ENCODE measurements at places on chromosomes 1 and 21.

GRCh38 chr1:109156916-109157385 is 43.0 kb downstream of the ELAPOR1 start:
- DNase-seq = no peak

GRCh38 chr1:222914861-222915632 is 100.2 kb downstream of the DISP1 start:
- no peak for DNase-seq

DNA sequence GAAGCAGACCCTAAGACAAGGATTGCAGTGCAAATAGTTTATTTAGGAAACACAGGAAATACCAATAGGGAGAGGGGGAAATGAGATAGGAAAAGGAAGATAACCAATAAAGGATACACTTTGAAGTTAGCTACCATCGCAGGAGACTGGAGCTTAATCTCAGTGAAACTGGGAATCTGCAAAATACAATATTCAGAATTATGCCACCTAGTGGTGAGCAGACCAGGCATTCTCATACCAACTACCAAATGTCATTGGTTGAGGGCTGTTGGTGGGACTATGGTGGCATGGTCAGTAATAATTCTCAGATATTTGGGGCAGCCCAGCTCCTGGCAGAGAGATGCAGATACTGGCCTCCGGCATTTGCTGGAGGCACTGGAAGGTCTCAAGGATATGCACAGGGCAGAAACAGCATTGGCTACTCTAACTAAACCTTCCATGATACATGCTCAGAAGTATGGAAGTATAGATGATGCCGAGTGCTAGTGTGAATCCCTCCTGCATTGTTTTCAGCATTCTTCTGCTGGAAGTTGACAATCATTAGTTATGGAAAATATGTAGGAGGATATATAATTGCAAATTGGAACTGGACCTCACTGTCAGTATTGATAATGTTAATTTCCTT is 11.8 kb upstream of the ZFP69B start:
- no peak for DNase-seq

DNA sequence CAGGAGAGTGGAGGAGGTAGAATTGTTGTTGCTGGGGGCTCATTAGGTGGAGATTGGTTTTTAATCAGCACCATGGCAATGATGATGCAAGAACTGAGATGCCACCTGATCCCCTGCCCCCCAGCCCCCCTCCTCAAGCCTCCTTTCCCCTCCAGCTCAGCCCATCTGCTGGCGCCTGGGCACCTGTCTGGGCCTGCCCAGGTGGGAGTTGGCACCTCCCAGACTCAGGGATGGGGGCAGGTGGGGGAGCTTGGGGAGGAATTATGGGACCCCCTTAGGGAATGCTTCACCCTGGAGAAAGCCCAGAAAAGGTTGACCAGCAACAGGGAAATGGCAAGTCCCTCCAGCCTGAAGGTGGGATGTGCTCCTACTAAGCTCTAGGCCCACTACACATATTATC is 1.5 kb upstream of the NHLH1 start:
- DNase-seq = no peak

GRCh38 chr1:9078015-9078751 is 8.7 kb upstream of the SLC2A5 start:
- no peak for DNase-seq

Data from NCI-H1092 (cell line).